ENCODE measurements at places on chromosomes 3 and 15. TPM values are rescaled to one million over a fixed set of nuclear protein-coding genes. Genes with fewer than 3 reads are reported as not detected.

ACSBG1 gene
- 1.9 TPM for polyA plus RNA-seq

AADACL2 gene
- polyA plus RNA-seq, result not detected

GAP43 gene
- polyA plus RNA-seq, result 48.1 TPM

OR5K2 gene
- not detected for polyA plus RNA-seq

All from GM23338 (cell line).